ENCODE measurements at places on chromosomes 1 and 21.

GRCh38 chr1:170252851-170253579 lies 107.3 kb downstream of the NTMT2 start:
- no peak for DNase-seq

DNA sequence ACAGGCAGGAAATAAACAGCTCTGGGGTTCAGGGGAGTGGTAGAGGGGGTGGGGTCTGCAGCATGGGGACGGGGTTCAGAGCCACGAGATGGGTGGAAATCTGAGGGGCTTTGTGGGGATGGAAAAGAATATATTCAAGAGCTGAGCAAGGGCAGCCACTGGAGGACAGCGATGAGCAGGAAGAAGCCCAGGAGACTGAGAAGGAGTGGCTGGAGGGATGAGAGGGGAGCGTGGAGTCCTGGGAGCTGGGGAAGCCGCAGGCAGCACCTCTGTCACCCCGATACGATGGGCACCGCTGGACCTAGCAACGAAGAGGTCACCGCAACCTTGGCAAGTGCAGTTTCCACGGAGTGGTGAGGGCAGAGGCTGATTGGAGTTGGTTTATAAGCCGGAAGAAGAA lies 10.0 kb upstream of the KCNAB2 start:
- DNase-seq, result no peak

DNA sequence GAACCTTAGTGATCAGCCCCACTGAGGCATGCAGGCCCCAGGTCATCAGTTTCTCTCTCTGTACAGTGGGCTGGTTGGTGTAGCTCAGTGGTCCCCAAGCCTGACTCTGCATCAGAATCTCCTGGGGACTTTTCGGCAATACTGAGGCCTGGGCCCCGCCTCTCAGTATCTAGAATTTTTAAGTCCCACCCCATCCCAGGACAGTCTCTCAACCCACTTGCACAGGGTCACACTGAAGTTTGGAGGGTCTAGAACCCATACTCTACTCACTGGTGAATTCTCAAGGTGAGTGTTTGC lies 216.4 kb downstream of the MATN1 start:
- no peak for DNase-seq

DNA sequence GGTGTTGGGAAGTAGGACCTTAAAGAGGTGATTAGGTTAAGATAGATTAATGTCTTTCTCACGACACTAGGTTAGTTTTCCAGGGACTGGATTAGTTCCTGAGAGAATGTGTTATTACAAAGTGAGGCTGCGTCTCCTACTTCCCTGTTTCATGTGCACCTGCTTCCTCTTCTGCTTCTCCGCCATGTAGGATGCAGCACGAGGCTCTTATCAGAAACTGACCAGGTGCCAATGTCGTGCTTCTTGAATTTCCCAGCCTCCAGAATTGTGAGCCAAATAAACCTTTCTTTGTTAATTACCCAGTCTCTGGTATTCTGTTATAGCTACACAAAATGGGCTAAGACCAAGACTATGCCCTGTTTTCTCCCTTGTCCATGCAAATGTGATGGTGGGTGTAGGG lies 152.2 kb upstream of the LMO4 start:
- peak; percentile 29 for DNase-seq

DNA sequence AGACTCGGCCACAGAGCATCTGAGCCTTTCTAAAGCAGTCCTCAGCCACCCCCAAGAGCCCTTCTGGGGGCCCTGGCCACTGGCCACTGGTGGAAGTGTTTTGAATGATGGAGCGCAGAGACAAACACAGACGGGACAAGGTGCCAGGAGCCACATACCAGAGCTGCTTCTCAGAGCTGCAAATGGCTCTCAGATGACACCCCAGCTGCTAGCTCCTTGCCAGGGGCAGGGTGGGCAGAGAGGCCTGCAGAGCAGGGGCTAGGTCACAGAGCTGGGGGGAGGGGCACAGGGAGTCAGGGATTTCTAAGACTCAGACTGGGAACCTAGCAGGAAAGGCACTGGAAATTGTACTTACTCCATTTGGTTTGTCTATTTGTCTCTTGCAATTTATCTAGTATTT lies 30.4 kb downstream of the KCNN3 start:
- no peak for DNase-seq

DNA sequence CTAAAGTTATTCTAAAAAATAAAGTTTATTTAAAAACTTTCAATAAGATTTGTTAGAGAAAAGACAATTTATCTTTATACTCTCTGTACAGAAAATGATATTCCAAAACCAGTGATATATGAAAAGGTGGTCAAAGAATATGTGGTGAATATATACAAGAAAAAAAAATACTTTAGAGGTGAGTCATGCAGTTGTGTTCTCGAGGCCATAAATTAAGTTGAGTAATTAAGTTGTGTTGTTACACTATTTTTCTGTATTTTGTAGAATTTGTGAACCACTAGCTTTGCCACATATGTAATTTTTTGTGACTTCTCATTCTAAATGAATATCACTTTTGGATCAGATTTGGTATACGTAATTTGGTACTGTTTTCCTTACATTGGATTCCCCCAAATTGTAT lies 23.6 kb upstream of the DUSP10 start:
- DNase-seq, result no peak

GRCh38 chr1:118556936-118557335 lies 371.9 kb upstream of the SPAG17 start:
- DNase-seq, result no peak

DNA sequence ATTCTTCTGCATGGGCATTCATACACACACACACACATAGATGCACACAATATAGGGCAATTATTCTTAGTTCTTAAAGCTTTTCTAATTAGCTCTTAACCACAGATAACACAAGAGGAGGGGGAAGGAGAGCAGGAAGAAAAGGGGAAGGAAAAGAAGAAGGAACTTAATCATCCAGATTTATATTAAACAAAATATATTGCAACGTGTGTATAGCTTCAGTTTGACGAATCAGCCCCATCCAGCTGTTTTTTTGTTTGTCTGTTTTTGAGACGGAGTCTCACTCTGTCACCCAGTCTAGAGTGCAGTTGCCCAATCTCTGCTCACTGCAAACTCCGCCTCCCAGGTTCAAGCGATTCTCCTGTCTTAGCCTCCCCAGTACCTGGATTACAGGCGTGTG lies 21.7 kb upstream of the ANKRD13C start:
- DNase-seq, result no peak

DNA sequence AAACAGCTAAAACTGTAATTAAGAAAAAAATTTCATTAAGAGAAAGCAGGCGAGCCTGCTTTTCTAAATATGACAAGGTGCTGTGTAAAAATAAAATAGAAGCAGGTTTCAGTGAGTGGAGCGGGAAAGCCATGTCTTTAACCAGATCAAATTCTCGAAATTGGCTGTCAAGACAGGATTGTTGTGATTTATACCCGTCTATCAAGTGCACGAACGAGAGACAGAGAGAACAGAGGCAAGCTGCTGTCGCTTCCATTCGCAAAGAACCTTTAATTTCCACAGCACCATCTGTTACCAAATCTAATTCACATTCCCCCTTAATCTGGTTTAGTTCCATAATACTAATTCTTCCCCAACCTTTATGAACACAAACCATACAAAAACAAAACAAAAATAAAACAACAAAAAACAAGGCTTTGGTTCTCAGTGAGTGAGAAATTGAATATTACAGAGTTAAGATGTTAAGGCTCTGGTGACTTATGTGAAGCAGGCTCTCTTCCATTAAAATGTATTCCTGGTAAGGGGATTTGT lies 35.0 kb downstream of the ESRRG start:
- no peak for DNase-seq

DNA sequence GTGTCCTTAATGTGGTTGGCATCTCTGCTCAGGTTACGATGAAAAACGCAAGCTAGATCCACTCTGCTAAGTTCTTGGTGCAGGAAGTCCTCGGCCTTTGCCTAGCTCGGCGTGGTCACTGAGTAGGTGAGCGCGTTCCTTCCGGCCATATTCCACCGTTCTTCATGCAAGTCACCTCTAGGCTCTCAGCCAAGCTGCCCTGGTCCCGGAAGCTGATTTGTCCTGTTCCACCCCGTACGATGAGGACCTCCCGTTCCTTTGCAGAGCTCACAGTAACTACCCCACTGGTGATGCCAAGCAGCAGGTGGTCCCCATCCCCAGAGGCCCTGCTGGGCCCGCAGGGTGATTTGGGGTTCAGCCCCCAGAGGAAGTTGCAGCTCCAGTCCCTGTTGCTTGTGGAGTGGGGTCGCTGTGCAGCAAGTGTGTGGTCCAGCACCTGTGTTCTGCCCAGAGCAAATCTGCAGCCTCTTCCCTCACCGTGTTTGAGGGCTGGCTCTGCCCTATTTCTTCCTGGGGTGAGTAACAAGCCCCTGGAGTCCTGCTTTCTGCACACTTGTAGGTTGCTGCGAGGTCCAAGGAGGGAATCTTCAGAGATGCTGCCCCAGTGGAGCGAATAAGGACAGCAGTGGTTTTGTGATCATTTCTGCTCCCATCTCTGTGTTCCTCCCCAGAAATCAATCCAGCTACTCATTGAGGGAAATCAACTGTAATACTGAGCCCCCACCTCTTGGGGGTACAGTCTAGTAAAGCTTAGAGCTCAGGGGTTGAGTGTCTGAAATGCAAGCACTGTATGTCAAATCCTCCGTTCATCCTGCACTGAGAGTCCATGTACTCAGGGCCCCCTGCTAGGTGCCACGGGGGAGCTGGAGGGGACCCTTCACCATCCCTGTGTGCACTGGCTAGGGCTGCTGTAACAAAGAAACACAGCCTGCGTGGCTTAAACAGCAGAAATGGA lies 2.3 kb downstream of the UMODL1 start:
- no peak for DNase-seq

- DNase-seq, result no peak
These were observed 110.4 kb downstream of the RNF220 start for GRCh38 chr1:44515416-44515815.

DNA sequence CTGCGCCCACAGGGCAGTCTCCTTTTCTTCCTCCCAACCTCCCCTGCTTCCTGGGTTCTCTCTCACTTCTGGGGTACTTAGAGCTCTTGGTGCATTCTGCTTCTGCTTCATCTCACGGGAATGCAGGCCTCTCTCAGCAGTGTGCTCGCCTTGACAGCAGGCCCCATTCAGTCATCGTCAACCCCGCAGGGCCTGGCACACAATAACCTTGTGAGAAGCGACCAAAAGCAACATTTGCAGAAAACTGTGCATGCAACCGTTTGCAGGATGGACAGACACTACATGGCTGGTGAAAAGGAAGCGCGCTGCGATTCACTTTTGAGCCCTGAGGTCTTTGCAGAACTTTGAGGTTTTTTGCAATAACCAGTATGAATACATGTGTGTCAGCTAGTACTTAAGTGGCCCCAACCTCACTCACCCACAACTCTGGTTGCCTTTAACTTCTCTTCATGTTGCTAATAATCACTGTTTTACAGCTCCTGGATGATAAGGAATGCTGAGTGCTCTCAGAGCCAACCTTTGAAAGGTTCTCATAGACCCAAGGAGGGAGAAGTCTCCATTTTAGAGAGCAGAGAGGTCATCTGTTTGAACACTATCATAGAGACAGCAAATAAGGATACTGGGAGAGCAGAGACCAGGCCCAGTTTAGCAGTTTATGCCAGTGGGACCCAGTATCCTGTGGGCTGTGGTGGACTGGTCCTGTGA lies 2.5 kb upstream of the CD160 start:
- DNase-seq, result no peak

DNA sequence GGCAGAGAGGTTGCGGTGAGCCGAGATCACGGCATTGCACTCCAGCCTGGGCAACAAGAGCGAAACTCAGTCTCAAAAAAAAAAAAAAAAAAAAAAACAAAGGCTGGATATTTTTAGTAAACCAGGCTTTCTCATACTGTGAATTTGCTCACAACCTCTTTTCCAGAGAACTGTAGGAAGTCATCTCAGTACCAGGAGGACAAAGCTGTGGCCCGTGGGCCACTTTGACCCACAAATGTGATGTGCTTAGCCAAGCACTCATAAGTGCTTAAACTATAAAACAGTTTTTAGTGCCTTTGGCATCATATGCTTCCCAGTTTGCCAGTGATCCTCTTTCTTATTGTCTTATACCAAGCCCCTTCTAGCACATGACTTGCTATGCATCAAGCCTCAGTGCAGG lies 46.5 kb downstream of the RNF11 start:
- no peak for DNase-seq

GRCh38 chr1:201761178-201761577 lies 67.8 kb upstream of the IPO9 start:
- DNase-seq, result no peak

- DNase-seq, result no peak
These were observed 420.6 kb downstream of the SIPA1L2 start for GRCh38 chr1:232209357-232209756.

- DNase-seq, result no peak
These were observed 49.3 kb downstream of the CDC42BPA start for GRCh38 chr1:227268943-227269342.

- no peak for DNase-seq
These were observed 47.1 kb downstream of the PACC1 start for GRCh38 chr1:212367474-212368072.

DNA sequence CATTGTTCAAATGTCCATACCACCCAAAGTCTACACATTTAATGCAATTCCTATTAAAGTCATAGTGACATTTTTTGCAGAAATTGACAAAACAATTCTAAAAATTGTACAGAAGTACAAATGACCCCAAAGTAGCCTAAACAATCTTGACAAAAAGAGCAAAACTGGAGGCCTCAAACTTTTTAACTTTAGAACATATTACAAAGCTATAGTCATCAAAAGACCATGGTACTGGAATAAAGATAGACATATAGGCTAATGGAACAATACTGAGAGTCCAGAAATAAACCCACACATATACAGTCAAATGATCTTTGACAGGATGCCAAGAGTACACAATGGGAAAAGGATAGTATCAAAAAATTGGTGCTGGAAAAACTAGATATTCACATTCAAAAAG lies 213.2 kb upstream of the SAMSN1 start:
- no peak for DNase-seq

- no peak for DNase-seq
These were observed 80.0 kb downstream of the VWA5B1 start for GRCh38 chr1:20370698-20371097.

GRCh38 chr1:98749152-98749756 lies 87.7 kb downstream of the SNX7 start:
- DNase-seq, result peak; percentile 53

GRCh38 chr1:237712082-237712481 lies 178.6 kb downstream of the ZP4 start:
- DNase-seq, result no peak

DNA sequence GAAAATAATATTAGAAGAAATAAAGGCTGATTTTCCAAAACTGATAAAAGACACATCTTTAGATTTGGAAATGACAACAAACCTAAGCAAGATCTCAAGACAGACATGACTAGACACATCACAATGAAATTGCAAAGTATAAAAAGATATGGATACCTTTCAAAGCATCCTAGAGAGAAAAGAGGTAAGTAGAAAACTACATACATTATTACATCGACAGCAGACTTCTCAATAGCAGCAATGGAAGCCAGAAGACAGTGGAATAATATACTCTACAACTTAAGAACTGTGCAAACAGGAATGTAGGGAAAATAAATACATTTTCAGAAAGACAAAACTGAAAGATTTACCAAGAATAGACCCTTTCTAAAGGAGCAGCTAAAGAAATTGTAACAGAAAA lies 50.2 kb downstream of the DENND1B start:
- DNase-seq, result peak; percentile 23

GRCh38 chr1:62778208-62778607 lies 5.7 kb upstream of the ATG4C start:
- DNase-seq, result no peak
